Activated T-cell treated with anti-CD3 and anti-CD28 coated beads, Interleukin-2, amount 50 U/mL, for 48 hours (primary cell): ENCODE measurements at places on chromosomes 2 and 18.

DNA sequence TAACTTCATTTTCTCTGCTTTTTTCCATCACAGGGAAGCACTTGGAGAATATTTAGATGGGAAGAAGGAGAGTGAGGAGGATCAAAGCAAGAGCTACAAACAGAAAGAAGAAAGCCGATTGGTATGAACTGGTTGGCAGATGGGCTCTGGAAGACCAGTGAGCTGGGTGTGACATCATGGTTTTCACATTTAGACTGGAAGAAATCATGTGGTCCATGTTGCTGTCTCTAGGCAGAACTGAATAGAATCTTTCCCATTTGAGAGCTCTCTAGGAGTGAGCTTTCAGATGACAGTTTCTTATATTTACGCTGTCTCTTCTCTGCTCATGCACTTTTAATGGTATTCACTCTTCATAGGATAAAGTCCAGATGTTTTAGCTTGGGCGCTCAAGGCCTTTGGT is 12.6 kb downstream of the DRC1 start:
- DNase-seq: no peak

DNA sequence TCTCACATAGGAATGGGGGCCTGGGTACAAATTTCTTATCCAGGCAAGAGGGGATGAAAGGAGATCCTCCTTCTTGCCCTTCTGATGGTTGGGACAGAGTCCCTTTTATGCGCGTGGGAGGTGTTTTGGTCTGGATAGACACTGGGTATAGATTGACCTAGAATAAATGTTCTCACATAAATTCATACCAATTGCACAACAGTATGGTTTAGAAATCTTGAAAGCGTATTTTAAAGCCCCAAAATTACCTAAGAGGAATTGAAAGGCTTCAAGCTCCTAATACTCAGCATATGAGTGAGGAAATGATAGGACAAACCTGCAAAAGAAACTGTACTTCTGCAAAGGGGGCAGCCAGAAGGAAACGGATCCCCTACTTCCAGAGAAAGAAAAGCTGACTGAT is 2.6 kb upstream of the BCL2 start:
- DNase-seq: no peak

GRCh38 chr2:2846332-2847208 is 515.5 kb upstream of the MYT1L start:
- no peak for DNase-seq

DNA sequence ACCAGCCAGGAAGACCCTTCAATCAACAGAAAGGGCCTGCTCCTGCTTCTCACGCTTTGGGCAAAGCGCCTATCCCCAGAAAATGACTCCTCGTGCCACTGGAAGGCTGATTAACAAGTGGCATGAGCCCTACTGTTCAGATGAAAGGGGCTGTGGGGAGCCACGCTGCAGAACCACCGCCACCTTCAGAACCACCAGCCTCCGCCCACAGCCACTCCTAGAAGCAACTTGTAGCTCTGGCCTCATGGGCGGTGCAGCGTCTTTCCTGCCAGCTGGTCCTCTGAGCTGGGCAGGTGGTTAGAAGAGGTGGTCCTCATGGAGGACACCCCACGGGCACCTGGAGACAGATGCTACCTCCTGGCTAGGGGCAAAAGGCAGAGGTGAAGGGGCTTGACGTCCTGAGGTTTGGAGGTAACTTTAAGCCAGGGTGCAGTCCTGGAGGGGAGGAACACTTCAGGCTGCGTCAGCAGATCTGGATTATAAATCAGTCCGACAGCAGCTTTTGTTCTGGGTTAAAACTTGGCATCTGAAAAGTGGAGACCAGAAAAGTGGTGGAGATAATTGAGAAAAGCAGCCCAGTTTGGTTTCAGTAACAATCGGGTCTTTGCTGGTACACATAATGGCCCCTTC is 861 bp upstream of the SEMA4C start:
- DNase-seq: peak; percentile 73

- no peak for DNase-seq
These were observed 172.5 kb downstream of the AGAP1 start for GRCh38 chr2:235666213-235666781.

DNA sequence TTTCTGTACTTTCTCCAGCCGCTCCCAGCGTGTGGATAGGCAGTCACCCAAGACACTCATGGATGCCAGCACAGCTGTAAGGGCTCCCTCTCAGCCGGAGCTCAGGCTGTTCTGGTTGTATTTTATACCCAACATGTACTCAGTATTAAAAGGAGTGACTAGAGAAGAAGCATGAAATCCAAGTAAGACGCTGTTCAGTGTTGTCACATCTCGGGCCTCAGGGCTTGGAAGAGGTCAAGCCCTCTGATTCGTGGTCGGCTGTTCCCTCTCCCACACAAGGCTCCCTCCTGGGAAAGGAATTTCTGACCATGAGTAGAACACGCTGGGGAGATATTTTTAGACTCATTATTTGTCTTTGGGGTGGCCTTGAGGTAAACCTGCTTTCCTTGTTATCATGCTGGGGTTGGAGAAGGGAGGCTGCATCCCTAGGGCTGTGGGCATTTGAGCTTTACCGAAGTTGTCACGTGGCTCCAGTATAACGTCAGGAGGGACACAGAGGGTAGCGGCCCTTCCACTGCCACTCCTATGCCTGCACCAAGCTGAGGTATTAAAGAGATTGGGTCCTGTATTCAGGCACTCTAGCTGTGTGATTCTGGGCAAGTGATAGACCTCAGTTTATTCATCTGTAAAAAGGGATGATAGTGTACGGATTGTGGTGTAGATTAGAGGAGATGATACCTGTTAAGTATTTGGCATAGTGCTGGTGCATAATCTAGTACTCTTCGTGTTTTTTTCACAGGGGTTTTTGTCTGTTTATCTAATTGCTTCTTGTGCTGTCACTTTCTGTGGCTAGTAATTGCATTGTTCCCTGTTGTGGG is 34.1 kb downstream of the HK2 start:
- no peak for DNase-seq

GRCh38 chr2:149768320-149768799 is 180.8 kb upstream of the MMADHC start:
- no peak for DNase-seq

GRCh38 chr2:6445156-6445555 is 420.6 kb downstream of the CMPK2 start:
- DNase-seq: no peak

- no peak for DNase-seq
These were observed 228.5 kb upstream of the ZEB2 start for GRCh38 chr2:144748443-144748842.

GRCh38 chr2:241686324-241686649 is 328 bp downstream of the DTYMK start:
- DNase-seq: no peak

DNA sequence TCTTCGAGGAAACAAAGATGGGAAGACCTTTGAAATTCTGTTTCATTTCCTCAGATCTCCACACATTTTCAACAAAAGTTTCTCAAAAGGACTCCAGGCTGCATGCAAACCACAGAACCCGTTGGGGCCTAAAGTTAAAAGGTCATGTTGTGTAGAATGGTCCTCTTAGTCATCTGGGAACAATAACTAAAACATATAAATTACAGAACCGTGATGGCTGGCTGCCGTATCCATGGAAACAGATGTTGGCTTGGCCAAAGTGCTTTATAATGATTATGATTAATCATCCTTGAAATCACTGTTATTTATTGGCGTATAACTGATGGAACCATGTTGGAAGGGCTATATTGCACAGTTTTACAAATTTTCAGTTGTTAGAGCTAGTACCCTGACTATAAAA is 182.8 kb upstream of the CRIM1 start:
- DNase-seq: no peak

DNA sequence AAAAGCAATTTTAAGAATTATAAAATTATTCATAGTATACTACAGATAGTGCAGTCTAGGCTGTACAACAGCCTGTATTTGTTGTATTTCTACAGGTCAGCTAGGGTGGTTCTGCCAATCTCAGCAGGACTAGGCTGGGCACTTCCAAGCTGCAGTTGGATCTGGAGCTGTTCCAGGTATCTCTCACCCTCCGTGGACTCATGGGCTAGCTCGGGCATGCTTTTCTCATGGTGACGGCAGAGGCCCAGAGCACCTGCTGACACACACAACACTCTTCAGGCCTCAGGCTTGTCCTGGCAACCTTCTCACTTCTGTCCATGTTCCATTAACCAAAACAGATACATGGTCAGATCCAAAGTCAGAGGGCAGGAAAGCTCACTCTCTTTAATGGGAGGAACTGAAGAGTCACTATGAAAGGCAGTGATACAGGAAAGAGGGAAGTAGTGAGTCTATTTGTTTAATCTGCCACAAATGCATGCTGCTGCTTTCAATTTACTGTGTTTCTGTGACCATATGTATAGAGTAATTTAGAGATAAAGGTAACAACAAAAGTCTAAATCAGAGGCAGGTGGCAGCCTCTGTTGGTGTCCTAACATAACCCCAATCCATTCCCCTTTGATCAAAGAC is 462.4 kb upstream of the ACVR2A start:
- no peak for DNase-seq

- DNase-seq: no peak
These were observed 156.4 kb downstream of the SEPTIN10 start for GRCh38 chr2:109457366-109457765.

DNA sequence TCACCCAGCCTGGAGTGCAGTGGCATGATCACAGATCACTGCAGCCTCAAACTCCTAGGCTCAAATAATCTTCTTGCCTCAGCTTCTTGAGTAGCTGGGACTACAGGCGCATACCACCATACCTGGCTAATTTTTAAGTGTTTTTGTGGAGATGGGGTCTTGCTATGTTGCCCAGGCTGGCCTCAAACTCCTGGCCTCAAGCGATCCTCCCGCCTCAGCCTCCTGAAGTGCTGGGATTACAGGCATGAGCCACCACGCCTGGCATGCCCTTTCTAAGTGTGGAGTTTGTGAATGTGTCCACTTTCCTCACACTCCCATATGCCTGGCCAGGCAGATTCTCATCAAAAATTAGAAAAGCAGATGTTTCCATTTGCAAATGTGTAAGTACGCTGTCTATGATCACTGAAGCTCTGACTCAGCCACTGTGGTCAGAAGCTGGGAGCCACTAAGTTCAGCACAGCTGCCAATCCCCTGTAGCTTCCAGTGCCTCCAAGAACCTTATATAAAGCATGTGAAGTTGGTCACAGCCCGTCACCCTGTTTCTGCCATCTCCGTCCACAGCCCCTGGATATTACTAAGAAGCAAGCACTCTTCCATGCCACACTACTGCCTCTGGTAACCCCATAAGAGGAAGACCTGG is 155.4 kb downstream of the FAM210A start:
- DNase-seq: peak; percentile 59

GRCh38 chr2:71715241-71715750 is 261.9 kb downstream of the DYSF start:
- DNase-seq: no peak
